ENCODE measurements at places on chromosomes 16 and 17.

DNA sequence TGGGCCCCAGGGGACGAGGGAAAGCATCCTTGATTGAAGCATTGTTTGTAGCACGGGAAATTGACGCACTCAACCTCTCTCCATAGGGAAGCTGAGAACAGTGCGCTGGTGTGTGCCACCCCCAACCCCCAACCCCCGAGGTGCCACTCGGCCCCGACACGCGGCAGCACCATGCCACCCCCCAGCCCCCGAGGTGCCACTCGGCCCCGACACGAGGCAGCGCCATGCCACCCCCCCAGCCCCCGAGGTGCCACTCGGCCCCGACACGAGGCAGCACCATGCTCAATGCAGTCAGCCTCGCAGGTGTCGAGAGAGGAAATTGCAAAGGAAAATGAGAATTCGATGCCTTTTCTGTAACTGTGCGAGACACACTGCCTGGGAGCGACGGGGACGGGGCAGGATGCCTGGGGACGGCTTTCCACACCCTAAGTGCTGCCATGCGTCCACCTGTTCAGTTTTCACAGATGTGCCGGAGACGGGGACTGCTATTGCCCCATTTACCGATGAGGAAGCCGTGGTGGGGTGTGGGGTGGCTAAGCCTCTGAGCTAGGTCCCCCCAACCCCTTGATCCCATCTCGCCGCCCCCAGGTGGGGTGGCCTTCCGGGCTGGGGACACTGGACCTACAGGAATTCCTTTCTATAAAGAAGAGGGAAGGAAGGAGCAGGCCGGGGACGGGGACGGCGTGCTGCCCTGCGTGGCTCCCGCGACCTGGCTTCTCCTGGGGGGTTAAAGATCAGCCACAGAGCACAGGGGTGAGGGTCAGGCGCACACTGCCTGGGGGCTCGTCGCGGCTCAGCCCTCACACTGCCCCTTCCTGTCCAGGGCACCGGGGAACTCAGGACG, 9.8 kb downstream of the CBFA2T3 start:
- DNase-seq, result no peak

GRCh38 chr16:86070484-86070883, 171.5 kb downstream of the IRF8 start:
- DNase-seq, result no peak

DNA sequence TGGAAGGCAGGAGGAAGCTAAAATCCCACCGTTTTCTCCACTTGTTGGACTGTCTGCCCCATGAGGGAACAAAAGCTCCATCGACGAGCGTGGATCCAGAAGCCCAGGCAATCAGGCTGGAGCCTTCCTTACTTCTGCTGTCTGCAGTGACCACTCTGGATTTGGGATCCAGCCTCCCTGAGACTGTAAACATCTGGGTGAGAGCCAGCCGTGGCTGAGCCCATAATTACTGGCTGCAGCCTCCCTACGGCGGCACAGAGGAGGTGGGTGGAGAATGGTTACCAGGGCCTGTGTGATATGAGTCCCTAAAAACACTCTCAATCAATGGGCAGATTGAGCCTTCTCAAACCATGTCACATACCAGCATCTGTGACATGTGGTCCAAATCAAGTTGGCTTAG, 158.2 kb downstream of the FOXL1 start:
- no peak for DNase-seq

DNA sequence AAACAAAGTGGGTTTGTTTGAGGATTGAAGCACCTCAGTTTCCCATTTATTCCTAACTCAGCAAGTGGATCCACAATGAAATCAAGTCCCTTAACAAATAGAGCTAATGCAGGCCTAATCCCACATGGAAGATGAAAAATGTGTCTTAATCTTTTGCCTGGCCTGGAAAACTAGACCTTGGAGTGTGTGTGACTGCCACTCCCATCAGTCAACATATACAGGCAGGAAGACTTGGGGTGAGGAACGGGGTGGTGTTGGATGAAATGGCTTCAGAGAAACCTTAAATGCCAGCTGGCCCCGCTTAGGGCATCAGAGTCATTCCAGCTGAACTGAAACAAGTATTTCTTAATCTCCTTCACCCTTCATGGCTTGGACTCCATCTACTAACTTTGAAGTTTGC, 269.5 kb downstream of the MAF start:
- no peak for DNase-seq

GRCh38 chr17:38460716-38461630, 32.7 kb downstream of the ARHGAP23 start:
- no peak for DNase-seq

- no peak for DNase-seq
Measured at GRCh38 chr17:82710499-82711232, 5.8 kb upstream of the FN3KRP start.

DNA sequence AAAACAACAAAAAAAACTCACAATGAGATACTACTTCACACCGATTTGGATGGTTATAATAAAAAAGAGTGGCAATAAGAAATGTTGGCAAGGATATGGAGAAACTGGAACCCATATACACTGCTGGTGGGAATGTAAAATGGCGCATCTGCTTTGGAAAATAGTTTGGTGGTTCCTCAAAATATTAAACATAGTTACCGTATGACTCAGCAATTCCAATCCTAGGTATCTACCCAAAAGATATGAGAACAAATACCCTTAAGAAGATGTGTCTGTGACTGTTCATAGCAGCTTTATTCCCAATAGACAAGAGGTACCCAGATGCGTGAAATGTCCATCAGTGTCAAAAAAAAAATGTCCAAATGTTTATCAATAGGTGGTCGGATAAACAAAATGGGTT, 7.2 kb downstream of the CPPED1 start:
- no peak for DNase-seq

DNA sequence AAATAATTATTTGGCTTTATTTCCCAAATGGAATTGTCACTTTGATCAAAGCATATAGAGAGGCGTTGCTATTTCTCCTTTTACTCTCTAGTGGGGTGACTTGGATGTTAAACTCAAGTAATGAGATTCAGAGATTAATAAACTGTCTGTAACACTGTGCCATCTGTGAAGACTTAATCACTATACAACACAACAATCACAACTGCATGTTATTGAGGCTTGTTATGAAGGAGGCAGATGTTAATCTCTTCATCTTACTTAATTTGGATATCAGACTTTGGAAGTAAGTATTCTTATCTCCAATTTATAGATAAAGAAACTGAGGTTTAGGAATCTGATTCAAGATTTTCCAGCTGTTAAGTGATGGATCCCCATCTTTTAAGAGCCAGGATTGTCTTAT, 132.5 kb downstream of the CNTNAP4 start:
- DNase-seq, result no peak

DNA sequence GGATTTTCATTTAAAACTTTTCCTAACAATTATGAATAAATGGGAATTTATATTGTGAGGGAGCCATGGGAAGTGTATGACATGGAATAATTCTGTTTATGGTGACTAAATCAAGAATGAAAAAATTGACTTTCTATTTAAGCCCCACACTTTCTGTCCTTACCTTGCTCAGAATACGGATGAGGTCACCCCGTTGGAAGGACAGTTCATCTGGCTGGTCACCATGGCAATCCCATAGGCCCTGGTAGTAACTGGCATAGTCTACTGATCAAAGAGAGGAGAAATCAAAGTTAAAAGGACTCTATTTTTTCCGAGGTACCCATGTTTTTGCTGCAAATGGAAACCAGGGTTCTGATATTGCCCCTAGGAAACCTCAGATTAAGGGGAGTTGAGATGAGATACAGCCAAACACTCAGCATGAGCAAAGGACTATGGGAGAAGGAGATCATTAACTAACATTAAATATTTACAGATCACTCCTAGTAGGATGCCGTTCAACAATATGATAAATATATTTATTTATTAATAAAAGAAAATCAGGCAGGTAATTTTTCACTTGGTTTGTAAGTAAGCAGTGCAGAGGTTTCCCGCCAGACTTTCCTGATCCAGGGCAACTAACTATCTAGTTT, 54.9 kb downstream of the SNX11 start:
- DNase-seq, result no peak

- no peak for DNase-seq
Measured at GRCh38 chr17:75084039-75084660, 3.6 kb upstream of the SLC16A5 start.

GRCh38 chr17:14781123-14781522, 480.2 kb downstream of the HS3ST3B1 start:
- no peak for DNase-seq

GRCh38 chr16:6019490-6019991, 921.9 kb upstream of the EEF2KMT start:
- no peak for DNase-seq

DNA sequence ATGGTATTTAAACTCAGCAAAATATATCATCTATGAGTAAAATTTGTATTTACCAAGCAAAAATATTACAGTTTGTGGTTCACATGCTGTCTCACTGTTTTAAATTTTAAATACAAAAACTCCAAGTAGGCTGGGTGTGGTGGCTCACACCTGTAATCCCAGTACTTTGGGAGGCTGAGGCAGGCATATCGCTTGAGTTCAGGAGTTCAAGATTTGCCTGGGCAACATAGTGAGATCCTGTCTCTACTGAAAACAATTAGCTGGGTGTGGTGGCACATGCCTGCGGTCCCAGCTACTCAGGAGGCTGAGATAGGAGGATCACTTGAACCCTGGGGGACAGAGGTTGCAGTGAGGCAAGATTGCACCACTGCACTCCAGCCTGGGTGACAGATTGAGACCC, 37.3 kb downstream of the MAPT start:
- DNase-seq, result no peak

DNA sequence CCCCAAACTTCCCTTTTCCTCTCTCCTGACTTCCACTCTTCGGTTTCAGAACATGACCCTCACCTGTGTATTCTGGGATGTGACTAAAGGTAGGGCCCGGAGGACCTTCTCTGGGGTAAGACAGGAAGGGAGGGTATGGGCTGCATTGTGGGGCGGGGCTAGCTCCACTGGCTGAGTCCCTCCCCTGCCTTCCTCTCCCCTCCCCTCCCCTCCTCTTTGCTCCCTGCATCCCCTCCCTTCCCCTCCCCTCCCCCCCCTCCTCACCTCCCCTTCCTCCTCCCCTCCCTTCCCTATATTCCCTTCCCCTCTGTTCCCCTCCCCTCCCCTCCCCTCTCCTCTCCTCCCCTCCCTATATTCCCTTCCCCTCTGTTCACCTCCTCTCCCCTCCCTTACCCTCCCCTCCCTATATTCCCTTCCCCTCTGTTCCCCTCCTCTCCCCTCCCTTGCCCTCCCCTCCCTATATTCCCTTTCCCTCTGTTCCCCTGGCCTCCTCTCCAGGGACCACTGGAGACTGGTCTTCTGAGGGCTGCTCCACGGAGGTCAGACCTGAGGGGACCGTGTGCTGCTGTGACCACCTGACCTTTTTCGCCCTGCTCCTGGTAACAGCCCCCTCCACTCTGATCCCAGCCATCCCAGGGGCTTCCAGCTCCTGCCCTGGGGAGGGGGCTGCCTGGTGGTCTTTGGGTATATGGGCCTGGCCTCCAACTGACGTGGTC, 11.8 kb downstream of the ADGRG3 start:
- no peak for DNase-seq

DNA sequence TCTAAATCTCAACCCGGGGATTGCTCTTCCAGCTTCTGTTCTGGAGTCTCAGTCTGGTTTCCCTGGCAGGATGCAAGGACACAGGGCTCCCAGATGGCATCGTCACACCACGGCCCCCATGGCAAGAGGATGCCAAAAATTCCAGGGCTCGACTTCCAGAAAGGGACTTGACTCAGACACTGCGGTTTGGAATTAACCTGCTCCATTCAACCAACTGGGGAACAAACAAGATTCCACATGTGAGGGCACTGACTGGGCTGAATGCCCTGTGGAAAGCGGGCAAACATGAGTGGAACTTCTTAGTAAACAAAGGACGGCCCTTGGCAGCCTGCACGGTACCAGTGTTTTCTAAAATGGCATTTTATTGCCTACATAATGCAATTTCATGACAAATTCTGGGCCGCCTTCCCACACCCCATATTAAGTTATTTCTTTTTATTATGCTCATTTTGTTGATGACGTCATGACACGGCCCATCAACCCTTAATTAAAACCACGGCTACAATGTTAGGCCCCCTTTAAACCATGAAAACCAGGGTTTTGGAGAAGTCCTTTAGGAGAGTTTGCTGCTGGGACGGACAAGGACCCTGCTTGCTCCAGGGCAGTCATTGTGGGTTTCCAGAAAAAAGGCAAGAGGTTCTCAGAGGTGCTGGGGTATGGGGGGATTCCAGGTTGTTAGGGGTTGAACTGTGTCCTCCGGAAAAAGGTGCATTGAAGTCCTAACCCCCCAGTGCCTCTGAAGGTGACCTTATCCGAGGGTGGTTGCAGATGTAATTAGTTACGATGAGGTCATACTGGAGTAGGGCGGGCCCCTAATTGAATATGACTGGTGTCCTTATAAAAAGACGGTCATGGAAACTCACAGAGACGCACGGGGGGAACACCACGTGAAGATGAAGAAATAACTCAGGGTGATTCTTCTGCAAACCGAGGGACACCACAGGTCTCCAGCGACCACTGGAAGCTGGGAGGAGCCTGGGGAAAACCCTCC, 205.6 kb downstream of the FOXL1 start:
- DNase-seq, result no peak

GRCh38 chr17:75046407-75047289, at the start of the genes ATP5PD and KCTD2:
ATP5PD (minus strand) TSS chr17:75046969; CDS start chr17:75042650, 4,319 bp downstream.
KCTD2 (plus strand) TSS chr17:75047225; CDS start chr17:75047251, 26 bp downstream.
- peak; percentile 98 for DNase-seq

GRCh38 chr17:37650419-37651003, 7.3 kb upstream of the DDX52 start:
- DNase-seq, result peak; percentile 61

GRCh38 chr17:17503566-17504130, 7.5 kb upstream of the RASD1 start:
- DNase-seq, result no peak

GRCh38 chr16:23045025-23045424, 104.2 kb downstream of the USP31 start:
- no peak for DNase-seq

Data from suppressor macrophage treated with lipopolysaccharide for 1 hour (primary cell).